ENCODE measurements at places on chromosomes 1 and 21. TPM values are rescaled to one million over a fixed set of nuclear protein-coding genes. Genes with fewer than 3 reads are reported as not detected.
A peak's percentile ranks its signal among the peaks of the same experiment; 100 is the strongest.

Gene MCOLN2
- 1.2 TPM for total RNA-seq

Gene SOX13
- total RNA-seq = 13.5 TPM

DNA sequence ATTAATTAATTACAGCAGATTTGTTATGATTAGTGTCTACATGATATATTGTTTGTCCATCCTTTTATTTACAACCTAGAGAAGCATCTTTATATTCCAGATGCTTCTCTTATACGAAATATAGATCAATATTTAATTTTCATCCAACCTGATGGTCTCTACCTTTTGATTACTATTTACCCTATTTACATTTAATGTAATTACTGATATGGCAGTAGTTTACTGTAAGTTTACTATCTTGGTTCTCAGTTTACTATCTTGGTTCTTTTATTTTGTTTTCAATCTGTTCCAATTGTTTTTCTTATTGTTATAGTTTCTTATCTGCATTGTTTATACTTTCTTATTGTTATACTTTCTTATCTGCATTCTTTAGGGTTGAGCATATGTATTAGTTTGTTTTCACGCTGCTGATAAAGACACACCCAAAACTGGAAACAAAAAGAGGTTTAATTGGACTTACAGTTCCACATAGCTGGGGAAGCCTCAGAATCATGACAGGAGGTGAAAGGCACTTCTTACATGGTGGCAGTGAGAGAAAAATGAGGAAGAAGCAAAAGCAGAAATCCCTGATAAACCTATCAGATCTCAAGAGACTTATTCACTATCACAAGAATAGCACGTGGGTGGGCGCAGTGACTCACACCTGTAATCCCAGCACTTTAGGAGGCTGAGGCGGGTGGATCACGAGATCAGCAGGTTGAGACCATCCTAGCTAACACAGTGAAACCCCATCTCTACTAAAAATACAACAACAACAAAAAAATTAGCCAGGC lies 28.9 kb downstream of the FAF1 start:
- no peak for DNase-seq

DNA sequence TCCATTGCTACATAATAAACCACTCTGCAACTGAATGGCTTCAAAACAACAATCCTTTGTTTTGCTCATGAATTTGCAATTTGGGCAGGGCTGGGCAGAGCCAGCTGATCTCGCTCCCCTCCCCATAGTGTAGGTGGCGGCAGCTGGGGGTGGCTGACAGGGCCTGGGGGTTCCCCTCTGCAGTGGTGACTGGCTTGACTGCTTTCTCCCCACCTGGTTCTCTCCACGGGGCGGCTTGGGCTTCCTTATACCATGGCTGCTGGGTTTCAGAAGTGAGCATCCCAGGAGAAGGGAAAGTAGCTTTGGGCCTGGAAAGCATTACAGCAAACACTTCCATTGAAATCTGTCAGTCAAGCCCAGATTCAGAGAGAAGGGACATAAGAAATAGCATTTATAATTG lies 129.7 kb upstream of the ZBTB40 start:
- no peak for DNase-seq

- peak; percentile 19 for DNase-seq
Observed at GRCh38 chr1:244067893-244068292, 16.8 kb downstream of the ZBTB18 start.

DNA sequence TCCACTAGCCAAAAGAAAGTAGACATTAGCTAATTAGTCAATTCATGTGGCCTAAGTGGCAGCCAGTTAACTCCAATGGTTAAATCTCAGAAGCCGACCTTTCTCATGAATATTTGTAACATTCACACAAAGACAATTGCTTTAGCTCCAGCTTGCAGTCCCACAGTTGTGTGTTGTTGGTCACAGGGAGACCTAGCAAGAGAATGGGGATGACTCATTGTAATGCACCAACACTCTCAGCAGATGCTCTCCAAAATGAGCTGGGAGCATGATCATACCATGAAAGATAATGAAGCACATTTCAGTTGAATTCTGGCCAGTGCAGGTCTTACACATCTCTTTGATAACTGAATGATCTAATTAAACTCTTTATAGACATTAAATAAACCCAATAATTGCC lies 160.4 kb downstream of the HLX start:
- DNase-seq = peak; percentile 70

- no peak for DNase-seq
Observed at GRCh38 chr21:28614791-28615190, 377.9 kb downstream of the LTN1 start.

DNA sequence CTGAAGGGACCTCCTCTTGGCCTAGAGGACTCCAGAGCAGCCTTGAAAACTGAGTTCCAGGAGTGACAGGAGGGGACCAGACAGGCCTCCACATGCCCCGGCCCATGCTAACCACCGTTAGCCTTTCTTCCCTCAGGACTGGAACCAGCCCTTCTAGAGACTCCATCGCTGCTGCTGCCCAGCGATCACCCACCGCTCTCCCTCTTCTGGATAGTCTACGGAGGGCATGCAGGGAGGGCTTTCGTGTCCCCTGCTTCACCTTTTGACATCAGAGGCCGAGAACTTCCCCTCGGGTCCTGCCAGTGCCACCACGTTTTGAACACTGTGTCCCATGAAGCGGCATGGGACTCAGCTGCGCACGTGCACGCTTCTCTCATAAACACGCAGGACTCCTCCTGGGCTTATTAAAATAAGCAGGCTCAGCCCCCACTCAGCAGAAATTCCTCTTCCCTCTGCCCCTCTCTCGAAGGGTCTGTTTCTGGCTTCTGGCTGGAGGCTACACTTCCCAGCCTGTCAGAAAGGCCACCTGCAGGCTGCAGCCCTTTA lies 26.6 kb downstream of the NPHP4 start:
- DNase-seq = no peak

DNA sequence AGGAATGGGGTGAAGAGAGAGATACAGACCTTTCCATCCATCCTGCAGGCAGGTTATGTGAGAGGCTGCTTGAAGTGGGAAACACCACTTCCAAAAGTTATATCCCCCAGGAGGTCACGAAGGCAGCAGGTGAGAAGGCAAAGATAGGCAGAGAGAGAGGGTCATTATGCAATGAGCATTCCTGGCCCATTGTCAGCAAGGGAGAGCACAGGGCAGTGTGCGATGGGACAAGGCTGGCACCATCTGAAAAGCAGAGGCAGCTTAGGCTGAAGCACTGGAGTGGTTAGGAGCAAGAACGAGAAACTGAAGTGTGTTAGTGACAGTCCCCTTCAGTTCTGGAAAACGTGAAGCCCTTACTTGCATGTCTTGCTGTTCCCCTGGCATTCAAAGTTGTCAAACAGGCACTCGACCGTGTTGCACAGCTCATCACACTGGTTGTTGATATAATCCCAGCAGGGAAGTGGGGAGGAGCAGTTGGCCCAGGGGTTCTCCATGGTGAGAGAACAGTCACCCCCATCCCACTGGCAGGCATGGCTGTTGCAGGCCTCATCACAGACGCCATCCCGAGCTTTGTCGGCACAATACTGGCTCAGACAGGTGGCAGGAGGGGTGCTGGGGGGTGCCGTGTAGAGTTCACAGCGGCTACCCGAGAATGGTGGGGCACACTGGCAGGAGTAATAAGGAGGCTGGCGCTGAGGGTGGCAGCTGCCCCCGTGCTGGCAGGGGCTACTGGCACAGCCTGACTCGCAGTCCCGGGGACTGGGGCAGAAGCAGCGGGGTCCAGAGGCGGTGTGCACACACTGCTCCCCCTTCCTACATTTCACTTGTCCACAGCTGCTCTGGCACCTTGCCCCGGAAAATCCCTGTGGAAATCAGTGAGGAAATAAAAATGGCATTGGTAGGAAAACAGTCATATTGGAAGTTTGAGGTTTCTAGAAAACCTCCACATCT lies 28.9 kb upstream of the ADAM30 start:
- DNase-seq = no peak

DNA sequence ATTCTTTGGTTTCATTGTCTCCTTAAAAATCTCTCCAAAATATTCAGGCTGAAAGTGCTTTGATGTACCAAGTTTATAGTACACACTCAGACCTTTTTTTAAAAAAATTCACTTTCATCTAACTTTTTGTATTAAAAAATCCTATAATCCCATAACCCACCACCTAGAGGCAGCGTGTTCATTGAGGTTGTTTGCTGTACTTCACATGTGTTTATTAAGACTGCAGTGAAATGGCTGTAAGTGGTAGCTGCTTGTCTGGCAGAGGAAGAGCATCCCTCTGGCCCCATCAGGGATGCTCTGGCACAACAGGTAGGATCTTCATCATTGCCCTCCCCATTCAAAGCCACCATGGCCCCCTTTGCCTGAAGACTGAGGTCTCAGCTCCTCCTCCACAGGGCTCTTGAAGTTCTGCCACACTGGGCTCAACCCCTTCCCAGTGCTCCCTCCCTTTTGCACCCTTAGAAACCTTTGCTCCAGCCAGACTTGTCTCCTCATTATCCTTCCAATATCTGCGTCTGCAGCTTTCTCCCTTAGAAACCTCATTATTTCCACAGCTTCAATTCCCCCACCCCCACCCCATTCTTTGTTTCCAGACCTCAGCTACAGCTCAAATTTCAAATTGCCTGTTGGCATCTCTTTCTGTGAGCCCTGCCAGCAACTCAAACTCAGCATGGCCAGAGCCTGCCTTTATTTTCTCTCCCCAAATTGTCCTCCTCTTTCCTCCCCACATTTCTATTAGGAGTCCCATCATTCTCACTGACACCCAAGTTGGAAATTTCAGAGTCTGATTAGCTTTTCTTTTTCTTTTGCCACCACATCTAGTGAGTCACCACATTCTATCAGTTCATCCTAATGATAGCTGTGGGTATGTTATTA lies 369.6 kb upstream of the USP24 start:
- no peak for DNase-seq

GRCh38 chr21:46362946-46363345 lies 39.0 kb downstream of the PCNT start:
- DNase-seq = no peak

DNA sequence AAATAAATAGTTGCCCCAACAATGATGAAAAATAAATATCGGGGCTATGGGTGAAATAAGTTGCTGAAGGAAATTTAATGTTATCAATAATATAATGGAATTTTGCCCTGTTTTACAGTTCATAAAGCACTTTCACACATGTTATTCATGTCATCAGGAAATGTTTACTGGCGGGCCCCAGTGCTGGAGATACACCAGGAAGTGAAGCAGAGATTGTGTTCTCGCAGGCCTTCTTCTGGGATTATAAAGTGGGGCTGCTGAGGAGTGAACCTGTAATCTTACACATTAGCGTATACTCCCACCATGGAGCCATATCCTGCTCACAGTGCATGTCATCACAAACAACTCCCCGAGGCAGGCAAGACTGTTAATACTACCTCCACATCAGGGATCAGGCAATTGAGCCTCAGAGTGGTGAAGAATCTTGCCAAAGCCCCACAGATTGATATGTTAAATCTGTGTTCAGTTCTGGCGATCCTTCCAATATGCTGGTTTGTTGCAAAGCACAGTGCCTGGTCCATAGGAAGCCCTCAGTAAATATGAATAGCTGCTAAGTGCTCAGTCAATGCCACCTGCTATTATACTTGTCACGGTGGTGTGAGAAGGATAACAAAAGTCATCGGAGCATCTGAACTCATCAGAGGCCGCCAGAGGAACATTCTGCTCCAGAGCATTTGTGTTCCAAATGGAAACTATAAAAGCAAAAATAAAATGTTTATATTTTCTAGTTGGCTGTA lies 104.4 kb upstream of the UBE2U start:
- no peak for DNase-seq

GRCh38 chr1:235280467-235280866 lies 47.5 kb downstream of the ARID4B start:
- DNase-seq = no peak

DNA sequence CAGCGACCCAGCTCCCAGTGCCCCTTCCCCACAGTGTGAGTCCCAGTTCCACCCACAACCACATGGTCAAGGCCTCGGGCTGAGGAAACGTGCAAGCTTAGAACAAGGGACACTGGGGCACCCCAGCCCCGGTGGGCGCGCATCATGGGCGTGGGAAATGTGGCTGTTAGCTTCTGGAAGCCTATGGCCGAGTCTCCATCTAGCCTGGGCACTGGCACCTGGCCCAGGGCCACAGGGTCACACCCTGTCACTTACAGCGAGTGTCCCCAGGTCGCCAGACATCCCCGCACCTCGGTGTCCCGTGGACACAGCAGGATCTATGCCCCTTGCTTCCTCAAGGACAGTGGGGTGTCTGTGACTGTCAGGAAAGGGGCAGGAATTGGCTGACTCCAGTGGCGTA lies 37.0 kb upstream of the COL6A1 start:
- DNase-seq = no peak

- DNase-seq = no peak
Observed at GRCh38 chr1:181129771-181130606, 41.5 kb downstream of the IER5 start.

DNA sequence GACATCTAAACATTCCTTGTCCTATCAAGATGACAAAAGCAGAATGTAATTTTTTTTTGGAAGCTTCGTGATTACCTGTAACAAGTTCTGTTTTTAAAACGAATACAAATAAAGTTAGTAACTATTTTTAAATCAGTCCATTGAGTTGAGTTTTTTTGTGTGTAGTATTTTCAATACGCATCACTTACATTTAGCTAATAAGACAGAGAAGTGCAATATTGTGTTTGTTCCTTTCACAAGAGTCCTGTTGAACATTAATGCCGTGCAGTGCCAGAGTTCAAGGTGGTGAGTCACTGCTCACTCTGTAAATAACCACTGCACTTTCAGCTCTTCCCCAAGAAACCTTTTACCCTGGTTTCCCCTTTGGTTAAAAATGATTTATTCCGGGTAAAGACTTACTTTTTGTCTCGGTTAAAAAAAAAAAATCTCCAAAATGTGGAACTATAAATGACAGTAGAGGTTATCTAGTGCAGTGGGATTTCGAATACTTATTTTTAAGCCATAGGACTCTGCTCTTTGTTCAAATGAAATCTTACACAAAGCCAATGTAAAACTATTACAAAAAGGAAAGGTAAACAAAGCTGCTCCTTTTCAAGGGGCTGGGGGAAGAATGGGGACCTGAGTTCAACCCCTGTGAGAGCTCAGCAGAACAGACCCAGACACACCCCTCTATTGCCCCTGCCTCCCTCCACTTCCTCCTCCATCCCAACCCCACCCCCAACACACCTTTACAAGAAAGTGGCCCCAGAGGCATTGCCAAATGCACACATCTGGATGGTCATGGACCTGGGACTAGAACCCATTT lies 14.8 kb upstream of the NCMAP start:
- DNase-seq = peak; percentile 50

DNA sequence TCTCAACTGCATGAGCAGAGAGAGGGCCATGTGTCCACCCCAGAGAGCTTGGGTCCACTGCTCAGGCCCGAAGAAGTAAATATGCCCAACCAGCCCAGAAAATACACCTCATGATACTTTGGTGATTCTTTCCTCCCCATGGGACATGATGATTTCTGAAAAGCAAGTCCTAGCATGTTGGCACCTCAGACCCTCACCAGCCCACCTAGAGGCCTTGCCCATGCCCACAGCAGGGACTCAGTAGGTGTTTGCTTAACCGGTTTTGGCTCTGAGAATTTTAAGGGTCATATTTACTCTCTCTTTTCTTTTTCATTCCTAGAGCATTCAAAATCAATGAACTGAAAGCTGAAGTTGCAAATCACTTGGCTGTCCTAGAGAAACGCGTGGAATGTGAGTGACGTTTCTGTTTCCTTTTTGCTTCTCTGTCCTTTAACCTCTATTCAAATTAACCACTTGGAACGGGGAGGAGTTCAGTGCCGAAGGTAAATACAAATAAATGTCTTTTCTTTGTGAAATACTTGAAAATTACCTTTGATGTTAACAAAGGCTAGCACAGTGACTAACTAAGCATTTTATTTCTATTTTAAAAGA lies 79.7 kb downstream of the PDE9A start:
- DNase-seq = no peak
